ENCODE measurements at places on chromosomes 11 and 22.

- DNase-seq = peak; percentile 21
Observed at GRCh38 chr22:49305214-49305965, 522.3 kb downstream of the BRD1 start.

DNA sequence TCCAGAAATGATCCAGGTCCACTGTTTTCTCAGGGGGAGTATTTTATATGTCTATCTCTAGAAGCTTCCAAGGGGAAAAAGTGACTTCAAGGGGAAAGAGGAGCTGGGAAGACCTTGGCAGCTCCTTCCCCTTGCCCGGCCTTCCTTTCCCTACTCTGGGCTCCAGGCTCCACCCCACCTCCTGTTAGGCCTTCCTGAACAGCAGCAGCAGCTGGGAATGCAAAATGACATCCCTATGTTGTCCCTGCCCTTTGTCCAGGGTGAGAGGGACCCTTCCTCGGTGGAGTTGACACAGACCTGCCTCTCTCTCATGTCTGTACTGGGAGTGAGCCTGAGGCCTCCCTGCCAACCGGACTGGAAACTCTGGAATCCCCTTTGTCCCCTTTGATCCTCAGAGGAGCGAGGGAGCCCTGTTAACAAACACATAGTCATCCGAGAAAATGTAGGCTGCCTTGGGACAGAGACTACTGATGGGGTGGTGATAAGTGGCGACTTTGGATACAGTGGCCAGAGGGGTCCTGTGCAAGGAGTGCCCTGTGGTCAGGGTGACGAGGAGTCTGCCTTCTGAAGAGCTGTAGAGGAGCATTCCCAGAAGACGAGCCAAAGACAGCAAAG lies 9.0 kb upstream of the MALAT1 start:
- no peak for DNase-seq

DNA sequence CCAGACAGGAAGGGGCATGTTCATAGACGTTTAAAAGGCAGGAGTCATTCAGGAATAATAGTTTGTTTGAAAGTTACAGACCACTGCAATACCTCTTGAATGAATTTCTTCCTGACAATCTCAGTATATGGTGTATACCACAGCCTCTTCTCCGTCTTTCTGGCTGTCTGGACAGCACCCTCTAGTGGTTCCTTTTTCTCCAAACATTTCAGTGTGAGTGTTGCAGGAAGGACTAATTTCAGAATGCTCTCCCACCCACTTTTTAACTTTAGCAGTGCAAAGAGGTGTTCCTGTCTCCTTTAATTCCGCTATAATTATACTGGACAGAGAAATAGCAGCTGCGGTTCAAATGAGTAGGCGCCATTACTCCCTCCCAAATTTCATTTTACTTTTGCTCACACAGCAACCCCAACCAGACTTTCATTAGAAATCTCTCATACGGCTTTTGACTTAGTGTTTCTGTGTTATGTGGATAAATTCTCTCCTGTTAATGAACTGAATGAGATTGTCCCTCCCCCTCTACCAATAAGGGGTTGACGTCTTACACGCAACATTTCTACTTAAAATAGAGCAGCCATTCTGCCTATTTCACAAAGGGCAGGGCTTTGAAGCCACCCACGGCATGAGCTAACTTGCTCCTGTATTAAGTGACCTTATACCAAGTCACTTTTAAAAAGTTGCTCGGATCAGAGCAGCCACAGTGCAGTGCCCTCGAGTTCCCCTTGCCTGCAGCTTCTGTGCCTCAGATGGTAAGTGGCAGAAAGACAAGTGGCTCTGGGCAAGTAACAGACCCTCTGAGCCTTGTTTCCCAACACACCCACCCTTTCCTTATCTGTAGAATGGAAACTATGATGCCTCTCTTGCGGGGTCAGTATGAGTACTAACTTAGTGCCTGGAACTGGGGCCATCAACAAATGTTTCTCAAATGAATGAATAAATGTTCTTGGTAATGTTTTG lies 368.6 kb downstream of the OPCML start:
- peak; percentile 45 for DNase-seq

DNA sequence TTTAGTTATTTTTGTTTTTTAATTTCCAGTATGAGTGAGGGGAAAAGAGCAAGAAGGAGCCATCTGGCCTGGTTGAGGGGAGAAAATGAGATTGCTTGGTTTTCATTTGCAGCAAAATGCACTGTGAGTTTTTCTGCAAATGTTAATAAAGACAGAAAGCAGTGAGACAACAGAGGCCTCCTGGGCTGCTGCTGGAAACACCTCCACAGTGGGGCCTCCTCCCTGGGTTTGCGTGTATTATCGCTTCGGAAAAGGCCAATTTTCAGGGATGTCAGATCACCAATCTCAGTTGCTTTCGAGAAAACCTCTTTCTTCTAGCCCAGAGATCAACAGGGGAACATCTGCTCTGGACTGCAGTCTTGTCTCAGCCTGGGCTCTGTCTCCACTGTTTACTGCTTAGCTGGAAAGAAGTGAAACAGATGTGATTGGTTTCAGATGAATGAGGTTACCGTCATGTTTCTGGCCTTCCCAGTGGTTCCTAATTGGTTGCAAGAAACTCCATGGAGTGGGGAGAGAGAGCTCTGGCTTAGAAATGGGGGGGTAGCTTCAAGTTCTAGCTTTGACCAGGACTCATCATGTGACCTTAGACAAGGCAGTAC lies 17.3 kb downstream of the TSPAN18 start:
- no peak for DNase-seq

DNA sequence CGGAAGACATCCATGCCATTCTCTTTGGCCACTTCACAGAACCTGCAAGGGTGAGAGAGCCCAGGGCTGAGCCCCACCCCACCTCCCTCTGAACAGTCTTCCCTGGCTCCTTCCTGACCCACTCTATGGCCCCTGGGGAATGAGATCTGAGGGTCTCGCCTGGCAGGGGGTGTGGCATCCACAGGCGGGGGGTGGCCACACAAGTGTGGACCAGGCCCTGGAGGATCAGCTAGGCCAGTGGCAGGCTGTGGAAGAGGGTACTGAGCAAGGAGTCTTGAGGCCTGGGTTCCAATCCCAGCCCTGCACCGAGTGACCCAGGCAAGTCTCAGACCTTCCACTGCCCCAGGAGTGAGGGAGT lies 5.6 kb upstream of the LRFN4 start:
- DNase-seq = no peak

DNA sequence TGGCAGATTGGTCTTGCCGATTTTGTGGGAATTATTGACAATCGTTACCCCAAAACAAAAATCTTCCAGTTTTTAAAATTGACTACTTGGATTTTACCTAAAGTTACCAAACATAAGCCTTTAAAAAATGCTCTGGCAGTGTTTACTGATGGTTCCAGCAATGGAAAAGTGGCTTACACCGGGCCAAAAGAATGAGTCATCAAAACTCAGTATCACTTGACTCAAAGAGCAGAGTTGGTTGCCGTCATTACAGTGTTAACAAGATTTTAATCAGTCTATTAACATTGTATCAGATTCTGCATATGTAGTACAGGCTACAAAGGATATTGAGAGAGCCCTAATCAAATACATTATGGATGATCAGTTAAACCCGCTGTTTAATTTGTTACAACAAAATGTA lies 37.2 kb downstream of the IGLL1 start:
- DNase-seq = no peak

GRCh38 chr11:131518305-131518838 lies 148.0 kb downstream of the NTM start:
- no peak for DNase-seq

DNA sequence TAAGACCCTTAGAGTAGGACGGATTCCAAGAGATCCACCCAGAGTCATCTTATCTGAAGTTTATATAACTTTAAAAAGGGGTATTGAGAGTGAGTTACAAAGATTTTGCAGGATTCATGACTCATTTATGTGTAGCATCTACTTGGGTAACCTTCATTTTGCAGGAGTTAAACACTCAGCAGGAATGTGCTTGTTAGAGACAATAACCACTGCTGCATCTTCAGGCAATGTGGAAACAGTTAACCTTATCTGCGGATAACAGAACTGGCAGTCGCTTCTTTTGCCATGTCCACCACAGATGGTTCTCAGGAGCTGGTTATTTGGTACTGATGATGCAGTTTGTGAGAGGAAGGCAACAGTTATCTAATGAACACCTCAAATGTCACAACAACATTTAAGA lies 417.9 kb upstream of the DDI1 start:
- DNase-seq = no peak

DNA sequence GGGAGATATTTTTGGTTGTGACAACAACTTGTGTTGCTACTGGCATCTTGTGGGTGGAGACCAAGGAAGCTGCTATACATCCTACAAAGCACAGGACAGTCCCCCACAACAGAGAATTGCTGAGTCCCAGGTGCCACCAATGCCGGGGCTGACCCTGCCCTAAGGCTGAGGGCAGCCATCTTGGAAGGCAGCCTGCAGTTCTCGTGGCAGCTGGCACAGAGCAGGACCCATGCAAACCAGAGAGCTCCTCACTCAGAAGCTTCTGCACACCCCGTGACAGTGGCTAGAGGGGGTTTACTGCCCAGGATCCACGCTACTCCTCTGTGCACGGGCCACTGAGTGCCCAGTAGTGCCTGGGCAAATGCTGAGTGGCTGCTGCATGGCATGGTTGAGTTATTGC lies 143.4 kb downstream of the CTTN start:
- DNase-seq = no peak

- no peak for DNase-seq
Observed at GRCh38 chr11:119115484-119116234, 5.7 kb upstream of the HINFP start.

DNA sequence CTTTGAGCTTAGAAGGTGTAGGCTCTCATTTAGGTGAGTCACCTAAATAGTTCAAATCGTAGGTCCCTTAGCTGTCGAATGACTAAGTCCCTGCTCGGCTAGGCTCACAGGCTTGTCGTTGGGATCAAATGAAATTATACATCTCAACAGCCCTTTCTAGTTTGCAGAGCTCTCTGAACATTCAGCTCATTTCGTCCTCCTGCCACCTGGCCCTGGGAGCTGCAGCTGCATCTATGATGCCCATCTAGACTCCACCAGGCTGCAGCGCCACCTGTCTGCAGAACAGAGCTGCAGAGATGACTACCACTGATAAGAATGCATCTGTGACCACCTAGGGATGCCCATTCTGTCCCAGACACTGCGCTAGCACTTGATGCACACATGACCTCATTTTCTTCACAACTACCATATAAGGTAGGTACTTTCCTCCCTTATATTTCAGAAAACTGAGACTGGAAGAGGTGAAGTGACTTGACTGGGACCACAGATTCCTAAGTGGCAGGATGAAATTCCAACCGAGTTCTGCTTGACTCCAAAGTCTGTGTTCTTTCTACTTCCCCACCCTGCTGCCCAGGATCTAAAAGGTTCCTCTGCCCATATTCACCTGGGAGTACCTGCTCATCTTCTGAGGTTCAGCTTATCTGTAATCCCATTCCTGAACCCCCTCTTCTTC lies 141.1 kb upstream of the NARS2 start:
- DNase-seq = peak; percentile 26

GRCh38 chr22:24180316-24181087 lies 785 bp upstream of the SUSD2 start:
- DNase-seq = no peak

DNA sequence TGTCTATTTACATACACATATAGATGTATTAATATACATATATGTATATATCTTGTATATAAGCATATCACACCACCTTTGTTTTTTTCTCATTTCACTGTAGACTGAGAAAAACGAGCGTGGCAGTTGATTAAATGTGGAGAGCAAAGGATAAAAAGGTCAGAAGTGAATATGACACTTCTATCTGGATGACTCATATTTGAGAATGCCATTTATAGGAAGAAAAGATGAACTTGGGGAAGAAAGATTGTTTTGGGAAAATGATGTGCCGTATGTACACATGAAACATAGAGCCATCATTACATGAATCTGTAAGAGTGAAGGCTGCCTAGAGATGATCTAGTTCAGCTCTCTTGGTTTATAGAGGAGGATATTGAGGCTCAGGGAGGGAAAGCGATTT lies 28.7 kb downstream of the AMOTL1 start:
- DNase-seq = no peak

GRCh38 chr22:39219071-39220039 lies 25.4 kb downstream of the PDGFB start:
- DNase-seq = no peak

GRCh38 chr11:43830928-43831440 lies 49.6 kb upstream of the ALKBH3 start:
- no peak for DNase-seq

DNA sequence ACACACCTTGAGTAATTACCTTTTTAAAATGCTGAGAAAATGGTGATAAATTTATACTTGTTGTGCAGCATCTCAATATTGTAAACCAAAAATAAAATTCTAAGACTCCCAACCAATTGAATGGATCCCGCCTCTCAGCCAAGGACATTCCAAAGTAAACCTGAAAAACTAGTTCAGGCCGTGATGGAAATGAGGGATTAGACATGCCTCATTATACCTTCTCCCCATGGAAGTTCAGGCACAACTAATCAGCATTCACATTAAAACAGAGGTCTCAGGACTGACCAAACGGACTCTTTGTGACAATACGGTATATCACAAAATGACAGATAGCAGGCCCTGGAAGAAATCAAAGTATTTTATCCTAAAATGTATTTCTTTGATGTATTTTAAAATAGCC lies 907.4 kb upstream of the RAG2 start:
- no peak for DNase-seq

DNA sequence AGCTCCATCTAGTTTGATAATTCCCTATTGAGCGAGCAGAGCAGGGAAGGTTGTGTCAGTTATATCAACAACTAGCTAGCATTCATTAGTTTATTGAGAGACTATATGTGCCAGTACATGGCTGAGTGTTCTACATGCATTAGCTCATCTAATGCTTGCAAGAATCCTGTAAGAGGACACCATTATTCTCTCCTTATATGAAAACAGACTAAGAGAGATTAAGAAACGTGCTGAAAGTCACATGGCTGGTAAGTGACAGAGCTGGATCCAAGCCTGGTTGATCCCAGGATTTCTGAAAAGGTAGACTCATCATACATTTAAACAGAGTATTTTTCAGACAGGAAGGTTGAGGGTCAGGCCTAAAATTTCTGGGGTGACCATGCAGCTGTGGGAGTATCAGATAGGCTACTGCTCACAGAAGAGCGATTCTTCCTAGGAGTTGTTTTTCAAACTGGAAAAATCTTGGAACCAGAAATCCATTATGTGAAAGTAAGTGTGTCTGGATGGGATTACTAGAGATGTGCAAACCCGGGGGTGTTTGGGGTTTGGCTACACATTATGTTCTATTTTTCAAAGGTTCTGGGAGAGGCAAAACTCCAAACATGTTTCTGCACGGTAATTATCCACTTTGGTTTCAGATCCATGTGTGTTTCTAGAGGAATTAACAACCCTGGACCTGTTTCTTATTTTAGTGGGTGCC lies 213.3 kb downstream of the FAM76B start:
- no peak for DNase-seq

- DNase-seq = no peak
Observed at GRCh38 chr11:60993615-60994014, 22.1 kb downstream of the CD6 start.

DNA sequence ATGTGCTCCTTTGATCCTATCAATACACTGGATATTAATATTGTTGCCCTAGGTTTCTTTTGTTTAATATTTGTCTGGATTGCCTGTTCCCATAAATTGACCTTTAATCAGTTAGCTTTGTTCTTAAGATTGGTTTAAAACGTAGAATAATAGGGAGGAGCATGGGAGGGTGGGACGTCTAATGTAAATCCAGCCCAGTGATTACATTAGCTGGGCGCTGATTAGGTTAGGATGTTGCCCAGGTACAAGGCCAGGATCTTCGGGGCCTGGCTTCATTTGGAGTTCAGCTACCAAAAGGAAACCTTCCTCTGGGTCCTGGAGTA lies at the start of gene SRSF8:
Gene SRSF8 (plus strand): TSS at position 204 of the 323 bp plus-strand sequence. CDS start 308 bp downstream, outside the sequence.
- DNase-seq = no peak

Measured in CMK (cell line).